ENCODE measurements at places on chromosomes 7 and 10.

DNA sequence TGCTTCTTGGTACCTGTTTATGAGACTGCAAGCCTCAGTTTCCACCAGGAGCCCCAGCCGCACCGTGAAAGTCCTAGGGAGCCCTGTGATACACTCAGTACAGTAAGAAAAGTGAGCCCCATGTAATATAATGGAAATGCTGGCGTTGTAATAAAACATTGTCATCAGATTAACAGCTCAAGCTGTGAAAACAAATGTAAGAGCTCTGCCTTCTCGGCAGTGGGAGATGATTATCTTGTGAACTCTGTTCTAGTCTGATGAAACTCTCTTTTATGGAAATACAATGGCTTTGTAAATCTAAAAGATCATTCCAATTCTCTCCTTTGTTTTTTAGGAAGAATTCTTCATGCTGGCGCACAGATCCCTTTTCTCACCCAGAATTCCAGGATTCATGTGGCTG lies 299.9 kb downstream of the ABCA13 start:
- no peak for DNase-seq

- no peak for DNase-seq
These were observed 62.7 kb downstream of the PPP1R3C start for GRCh38 chr10:91570220-91570619.

DNA sequence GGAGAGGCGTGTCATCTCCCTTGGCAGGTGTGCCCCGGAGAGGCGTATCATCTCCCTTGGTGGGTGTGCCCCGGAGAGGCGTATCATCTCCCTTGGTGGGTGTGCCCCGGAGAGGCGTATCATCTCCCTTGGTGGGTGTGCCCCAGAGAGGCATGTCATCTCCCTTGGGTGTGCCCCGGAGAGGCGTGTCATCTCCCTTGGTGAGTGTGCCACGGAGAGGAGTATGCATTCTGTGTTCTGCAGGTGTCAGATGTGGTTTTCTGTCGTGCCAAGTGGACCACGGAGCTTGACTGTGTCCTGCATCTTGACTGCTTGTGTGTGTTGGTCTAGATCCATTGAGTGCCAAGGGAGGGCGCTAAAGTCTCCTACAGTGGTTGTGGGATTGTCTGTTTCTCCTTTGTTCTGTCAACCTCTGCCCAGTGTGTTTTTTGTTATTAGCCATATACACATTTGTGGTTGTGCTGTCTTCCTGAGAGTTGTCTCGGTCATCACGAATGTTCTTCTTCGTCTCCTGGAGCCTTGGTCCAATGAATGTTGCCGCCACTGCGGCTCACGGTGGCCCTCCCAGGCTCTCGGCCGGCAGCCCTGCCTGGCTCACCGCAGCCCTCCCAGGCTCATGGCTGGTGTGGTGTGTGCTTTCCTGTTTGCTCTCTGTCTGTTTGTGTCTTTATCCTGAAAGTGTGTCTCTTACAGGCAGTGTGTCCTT lies 96.8 kb downstream of the INPP5A start:
- DNase-seq = no peak

DNA sequence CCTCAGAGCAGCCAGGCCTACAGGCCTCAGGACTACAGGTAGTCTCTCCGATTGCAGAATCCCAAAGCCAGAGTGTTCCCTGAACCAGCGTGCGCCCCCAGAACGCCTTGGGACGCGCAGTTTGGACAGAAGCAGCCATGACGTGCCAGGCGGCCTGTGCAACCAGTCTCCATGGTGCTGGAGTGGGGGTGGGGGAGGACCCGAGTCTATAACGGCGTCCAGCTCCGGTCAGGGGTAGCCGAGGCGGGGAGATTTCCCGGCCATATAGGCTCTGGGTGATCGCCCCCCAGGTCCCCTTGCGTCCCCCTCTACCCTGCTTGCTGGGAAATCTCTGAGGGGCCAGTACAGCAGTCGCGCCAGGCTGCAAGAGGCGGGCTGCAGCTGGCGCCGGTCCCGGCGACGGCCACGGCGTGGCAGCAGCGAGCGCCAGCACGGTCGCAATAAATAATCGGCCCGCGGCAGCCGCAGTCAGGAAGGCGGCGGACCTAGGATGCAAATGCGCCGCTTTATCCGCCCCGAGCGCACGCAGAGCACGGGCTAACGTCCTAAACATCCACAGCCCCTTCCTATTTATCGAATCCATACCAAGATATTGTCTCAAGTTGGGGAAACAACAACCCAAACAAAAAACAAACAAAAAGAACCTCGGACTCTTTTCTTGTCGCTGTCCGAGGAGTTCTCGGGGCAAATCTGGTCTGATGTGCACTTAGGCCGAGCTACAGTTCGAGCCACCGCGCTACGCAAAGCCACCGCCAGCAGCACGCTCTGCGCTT lies 1.6 kb downstream of the HOXA3 start:
- peak; percentile 82 for DNase-seq

DNA sequence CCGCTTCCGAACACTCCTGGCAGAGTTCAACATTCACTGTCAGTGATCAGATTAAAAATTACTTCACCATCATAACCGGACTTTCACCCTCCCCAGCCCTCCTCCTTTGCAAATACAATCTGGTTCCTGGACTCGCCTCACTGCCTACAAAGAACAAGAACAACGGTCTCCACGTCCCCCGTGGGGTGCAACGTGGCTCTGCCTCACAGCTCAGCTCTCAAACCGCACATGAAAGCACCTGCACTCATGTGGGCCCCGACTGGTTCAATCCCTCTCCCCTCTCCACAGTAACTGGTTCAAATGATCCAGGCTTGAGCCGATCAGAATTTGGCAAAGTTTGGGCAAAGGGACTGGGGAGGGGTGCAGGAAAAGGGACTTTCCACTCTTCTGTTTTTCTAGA lies 21.0 kb downstream of the ASB13 start:
- no peak for DNase-seq

- no peak for DNase-seq
These were observed 64.2 kb upstream of the DNAJB6 start for GRCh38 chr7:157272351-157273207.
